Breast epithelium (tissue), 4 donors: ENCODE measurements at places on chromosomes 5 and 9. TPM values are rescaled to one million over a fixed set of nuclear protein-coding genes. Genes with fewer than 3 reads are reported as not detected.

DNA sequence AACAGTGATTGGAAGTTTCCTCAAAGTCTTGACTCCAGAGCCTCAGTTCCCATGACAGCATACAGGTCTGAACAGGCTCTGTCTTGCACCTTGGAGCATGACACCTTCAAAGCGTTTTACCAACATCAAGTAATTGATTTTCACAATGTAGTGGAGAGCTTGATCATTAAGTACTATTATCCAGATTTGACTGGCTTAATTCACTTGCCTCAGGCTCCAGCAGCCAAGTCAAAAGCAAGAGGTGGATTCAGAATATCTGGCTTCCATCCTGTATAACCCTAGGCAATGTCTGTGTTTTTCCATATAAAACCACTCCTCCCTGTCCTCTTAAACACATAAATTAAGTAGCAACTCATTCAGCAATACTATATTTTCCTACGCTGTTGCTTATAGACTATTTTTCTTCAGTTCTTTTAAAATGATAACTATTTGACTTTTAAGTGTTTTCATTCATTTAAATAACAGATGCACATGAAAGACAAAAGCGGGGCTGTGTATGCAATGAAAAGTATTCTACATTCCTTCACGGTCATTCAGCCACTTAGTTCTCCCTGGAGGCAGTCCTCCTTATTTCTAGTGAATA, 150.8 kb upstream of the RANBP3L start:
- DNase-seq: peak; percentile 21

DNA sequence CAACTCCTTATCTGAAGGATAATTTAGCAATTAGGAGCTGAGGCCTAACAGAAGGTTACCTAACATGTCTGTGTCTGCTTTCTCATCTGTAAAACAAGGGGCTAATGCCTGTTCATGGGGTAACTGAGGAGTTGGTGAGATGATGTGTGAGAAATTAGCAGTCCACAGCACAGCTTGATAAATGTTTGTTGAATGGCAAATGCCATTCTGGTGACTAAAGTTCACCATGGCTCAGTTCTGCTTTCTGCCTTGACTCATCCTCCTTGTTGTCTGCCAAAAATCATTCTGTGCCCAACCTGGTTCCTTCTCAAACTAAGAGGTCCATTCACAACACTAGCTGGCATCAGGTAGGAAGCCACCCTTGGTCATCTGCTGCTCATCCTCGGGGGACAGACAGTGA, 552.0 kb upstream of the KLF4 start:
- DNase-seq: no peak

- no peak for DNase-seq
Measured at GRCh38 chr9:113501129-113501686, 37.7 kb downstream of the RGS3 start.

DNA sequence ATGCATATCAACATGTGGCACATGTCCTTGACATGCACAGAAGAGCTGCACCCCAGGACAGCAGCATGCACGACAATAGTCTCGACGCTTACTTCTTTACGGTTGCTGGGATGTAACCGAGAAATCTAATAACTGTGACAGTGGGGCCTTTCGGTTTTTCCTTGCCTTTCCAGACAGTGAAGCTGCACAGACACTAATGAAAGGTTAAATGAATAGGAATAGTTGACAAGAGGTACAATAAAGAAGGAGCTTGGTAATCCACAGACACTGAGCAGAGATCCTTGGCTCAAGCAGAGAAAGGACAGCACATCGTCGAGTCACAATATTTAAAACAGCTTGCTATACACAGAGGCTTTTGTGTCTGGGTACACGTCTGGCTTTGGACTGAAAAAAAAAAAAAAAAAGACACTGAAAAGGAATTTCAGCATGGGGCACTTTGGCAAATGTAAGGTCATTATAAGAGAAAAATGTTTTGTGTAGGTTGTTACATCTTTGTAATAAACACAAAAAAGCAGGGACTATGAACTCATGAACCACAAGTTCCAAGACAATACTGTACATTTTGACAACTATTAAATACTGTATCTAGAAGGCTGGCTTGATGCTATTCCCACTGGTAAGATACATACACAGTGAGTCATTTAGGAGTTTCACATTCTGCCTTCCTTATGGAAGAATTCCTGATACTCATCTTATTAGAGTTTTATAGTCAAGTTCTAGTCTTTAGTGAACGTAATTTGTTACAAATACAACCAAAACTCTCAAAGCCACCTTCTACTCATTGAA, 5.6 kb downstream of the BNC2 start:
- DNase-seq: no peak

GRCh38 chr9:138117101-138117750, 239.6 kb downstream of the CACNA1B start:
- DNase-seq: no peak

DNA sequence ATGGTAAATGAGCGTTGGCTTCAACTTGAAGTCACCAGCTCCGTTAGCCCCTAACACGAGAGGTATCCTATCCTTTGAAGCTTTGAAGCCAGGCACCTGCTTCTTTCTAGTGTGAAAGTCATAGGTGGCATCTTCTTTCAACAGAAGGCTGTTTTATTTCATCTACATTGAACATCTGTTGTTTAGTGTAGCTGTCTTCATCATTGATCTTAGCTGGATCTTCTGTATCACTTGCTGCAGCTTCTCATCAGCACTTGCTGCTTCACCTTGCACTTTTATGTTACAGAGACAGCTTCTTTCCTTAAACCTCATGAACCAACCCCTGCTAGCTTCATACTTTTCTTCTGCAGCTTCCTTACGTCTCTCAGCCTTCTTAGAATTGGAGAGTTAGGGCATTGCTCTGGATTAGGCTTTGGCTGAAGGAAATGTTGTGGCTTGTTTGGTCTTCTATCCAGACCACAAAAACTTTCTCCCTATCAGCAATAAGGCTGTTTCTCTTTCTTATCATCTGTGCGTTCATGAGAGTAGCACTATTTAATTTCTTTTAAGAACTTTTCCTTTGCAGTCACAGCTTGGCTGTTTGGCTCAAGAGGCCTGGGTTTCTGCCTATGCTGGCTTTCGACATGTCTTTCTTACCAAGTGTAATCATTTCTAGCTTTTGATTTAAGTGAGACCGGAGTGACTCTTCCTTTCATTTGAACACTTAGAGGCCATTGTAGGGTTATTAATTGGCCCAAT, 47.2 kb downstream of the PCSK5 start:
- no peak for DNase-seq

- no peak for DNase-seq
Measured at GRCh38 chr5:61919920-61920319, 386.1 kb upstream of the KIF2A start.

GRCh38 chr5:150615141-150615699, 25.2 kb upstream of the SYNPO start:
- DNase-seq: no peak

GRCh38 chr9:126791406-126792230, 13.2 kb upstream of the ZBTB43 start:
- DNase-seq: peak; percentile 27

- DNase-seq: no peak
Measured at GRCh38 chr5:148826739-148827070, 294 bp downstream of the ADRB2 start.

GRCh38 chr5:53713978-53714666, 153.7 kb downstream of the NDUFS4 start:
- DNase-seq: no peak

DNA sequence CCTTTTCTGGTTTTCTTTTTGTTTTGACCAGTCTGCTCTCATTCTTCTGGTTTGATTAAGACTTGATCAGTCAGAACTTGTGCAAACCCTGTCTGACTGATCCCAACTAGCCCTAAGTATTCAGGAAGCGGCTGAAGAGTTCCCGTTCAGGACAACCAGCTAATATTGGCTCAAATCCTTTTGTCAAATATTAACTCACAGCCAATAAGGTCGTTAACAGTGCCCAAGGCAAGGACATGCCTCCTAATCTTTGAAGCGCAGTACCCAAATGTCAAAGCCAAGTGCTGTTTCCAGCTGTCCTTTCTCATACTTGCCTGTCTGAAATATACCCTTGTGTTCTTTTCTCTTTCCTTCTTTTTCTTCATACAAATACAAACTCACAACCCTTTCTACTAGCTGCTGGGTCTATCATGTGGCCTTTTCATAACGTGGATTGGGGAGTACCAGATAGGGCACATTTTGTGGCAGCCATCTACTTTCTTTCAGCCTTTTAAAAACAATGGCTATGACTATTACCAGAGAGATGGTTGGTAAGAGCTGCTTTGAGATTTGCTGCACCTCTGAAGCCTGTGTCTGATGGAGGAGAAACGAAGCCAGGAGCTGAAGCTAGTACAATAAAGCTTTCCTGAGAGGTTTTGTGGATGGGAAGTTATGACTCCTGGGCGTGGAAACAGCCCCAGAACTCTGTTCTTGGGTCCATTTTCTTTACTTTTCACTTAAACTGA, 266.4 kb upstream of the ZNF608 start:
- DNase-seq: no peak

GRCh38 chr9:87595610-87596009, 97.9 kb downstream of the DAPK1 start:
- DNase-seq: no peak

DNA sequence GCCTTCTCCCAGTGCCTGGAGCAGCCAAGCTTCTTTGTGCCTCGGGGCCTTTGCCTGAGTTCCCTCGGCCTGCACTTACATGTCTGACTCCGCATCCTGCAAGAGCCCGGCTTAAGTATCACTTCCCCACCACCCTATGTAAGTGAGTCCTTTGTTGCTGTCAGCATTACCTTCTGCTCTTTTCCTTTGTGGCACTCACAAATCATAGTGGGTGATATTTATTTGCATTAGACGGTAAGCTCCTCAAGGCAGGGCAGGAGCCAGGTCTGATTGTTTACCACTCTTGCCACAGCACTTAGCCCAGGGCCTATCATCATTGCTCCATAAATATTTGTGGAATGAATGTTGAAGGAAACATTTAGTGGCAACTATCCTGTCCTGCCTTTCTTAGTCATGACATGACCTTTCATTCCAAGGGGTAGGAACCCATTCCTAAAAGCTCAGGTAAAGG, 4.8 kb downstream of the GM2A start:
- no peak for DNase-seq

Gene RASEF
- total RNA-seq: 39.3 TPM

Gene CNOT6
- 26.2 TPM for total RNA-seq

Gene TNFSF15
- total RNA-seq: 0.66 TPM

Gene OBP2B
- not detected for total RNA-seq

Gene SPATA31D4
- total RNA-seq: not detected

Gene CDC20B
- total RNA-seq: not detected

Gene GLDC
- 0.66 TPM for total RNA-seq
